ENCODE measurements at places on chromosomes 3 and 15. TPM values are rescaled to one million over a fixed set of nuclear protein-coding genes. Genes with fewer than 3 reads are reported as not detected.
A peak's percentile ranks its signal among the peaks of the same experiment; 100 is the strongest.

DNA sequence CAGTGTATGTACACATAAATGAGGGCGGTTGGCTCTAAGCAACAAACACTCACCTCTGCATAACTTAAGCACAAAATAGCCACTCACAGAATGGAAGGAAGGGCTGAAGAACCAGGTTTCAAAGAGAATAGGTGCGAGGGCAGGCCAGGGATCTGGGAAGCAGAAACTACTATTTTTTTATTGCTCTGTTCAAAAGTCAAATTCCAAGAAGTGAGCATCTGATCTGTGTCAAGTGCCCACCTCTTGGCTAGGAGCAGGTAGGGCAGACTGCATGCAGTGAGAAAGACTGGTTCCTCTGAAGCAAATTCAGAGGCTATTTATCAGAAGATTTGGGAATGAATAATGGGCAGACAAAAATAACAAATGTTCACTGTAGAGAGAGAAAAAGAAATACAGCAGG is 336.4 kb upstream of the CTNNB1 start:
- DNase-seq: no peak

- DNase-seq: no peak
These were observed 163.8 kb upstream of the ARHGEF26 start for GRCh38 chr3:153957421-153957820.

- DNase-seq: peak; percentile 21
These were observed 24.9 kb downstream of the ETFA start for GRCh38 chr15:76286271-76286879.

- no peak for DNase-seq
These were observed 18.6 kb downstream of the DNAJB11 start for GRCh38 chr3:186589121-186589520.

DNA sequence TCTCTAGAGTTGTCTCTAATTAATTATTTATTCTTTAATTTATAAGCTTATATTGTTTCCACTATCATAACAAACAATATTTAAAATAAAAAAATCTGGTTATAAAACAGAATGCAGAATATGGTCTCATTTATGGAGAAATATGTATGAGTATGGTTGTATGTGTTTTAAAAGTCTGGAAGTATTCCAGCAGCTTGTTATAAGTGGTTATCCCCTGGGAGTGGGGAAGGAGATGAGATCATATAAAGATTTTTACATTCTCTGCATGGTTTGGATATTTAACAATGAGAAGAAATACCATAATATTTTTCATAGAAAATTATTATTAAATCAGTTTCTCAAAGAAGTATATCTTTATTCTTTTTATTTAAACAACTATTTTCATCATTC is 135.4 kb upstream of the MB21D2 start:
- DNase-seq: no peak

DNA sequence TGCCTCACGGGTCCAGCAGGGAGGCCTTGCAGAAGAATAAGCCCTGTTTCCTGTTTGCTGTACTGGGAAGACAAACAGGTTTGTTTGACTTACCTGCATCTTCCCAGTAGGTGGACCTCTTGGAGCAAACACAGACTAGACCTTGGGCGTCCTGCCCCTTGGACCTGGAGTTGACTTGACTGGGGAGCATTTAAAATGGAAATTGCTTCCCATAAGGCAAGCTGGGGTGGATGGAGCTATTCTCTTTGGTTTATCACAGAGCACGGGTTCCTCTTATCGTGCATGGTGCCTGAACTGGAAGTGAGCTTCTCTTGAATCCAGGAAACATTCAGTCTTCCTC is 151.4 kb downstream of the RPLP1 start:
- DNase-seq: no peak

DNA sequence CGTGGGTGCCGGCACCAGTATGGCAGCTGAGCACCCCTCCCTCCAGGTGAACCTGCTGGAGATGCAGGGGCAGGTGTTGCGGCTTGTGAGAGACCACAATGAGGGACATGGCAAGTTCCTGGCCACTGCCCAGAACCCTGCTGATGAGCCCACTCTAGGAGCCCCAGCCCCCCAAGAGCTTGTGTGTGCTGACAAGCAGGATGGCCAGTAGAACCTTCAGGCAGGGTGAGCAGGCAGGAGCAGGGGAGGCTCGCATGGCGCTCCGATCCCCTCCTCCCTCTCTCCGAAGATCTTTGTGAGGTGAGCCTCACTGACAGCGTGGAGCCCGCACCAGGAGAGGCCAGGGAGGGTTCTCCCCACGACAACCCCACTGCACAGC is 29.8 kb downstream of the NGRN start:
- DNase-seq: no peak

ZBED2 gene
- total RNA-seq: 597 TPM

All from activated T-cell treated with anti-CD3 and anti-CD28 coated beads, Interleukin-2, amount 50 U/mL, for 72 hours (primary cell).